ENCODE measurements at places on chromosomes 13 and 19. TPM values are rescaled to one million over a fixed set of nuclear protein-coding genes. Genes with fewer than 3 reads are reported as not detected.

Gene KLK15
- not detected for total RNA-seq

Gene LHB
- total RNA-seq: not detected

Gene GPR4
- total RNA-seq: 0.52 TPM

Gene GFY
- total RNA-seq: not detected

Gene CYP4F11
- not detected for total RNA-seq

Gene ZNF582
- 4.2 TPM for total RNA-seq

Gene TGFBR3L
- 1.6 TPM for total RNA-seq

Gene ZNF471
- 2.6 TPM for total RNA-seq

Gene ASF1B
- 3.7 TPM for total RNA-seq
